Stimulated activated CD4-positive, alpha-beta T cell treated with anti-CD3 and anti-CD28 coated beads, Interleukin-15, amount 100 ng/mL, for 48 hours (primary cell): ENCODE measurements at places on chromosomes 5 and 9.

GRCh38 chr9:77933019-77933418 lies 98.6 kb downstream of the GNAQ start:
- DNase-seq, result no peak

DNA sequence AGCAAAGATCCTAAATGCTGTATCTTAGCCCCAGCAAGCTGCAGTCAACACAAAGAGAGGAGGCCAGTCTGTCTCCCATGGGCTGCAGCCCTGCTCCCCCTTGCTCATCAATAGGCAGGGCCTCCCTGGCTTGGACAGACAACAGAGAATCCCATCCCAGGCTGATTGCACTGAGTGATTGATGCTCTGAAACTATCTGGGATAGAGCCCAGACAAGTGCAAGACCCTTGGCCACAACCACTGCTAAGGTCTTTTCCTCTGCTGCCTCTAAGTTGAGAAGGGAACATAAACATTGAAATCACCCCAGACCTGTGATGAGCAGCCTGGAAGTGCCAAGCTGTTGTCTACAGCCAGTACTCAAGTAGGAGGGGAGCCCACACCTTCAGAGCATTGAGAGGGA lies 661.0 kb upstream of the CDH18 start:
- DNase-seq, result no peak

DNA sequence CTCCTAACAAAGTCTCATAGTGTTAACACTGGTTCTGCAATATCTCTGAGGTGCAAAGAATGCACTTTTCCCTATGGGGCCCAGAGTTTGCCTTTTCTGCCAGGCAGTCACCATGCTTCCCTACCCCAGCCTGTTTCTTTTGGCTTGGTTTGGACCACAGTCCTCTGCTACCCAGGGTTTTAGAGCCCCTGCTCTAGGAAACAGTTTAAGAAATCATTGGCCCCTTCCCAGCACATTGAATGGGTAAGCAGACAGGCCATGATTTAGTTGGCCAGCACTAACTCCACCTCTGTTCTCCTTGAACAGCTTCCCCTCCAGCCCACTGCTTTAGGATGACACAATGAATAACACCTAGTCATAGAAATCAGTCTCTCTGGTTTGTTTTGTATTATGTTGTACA lies 73.2 kb downstream of the UBAP1 start:
- DNase-seq, result no peak

GRCh38 chr5:159415301-159415937 lies 85.1 kb upstream of the IL12B start:
- DNase-seq, result no peak

DNA sequence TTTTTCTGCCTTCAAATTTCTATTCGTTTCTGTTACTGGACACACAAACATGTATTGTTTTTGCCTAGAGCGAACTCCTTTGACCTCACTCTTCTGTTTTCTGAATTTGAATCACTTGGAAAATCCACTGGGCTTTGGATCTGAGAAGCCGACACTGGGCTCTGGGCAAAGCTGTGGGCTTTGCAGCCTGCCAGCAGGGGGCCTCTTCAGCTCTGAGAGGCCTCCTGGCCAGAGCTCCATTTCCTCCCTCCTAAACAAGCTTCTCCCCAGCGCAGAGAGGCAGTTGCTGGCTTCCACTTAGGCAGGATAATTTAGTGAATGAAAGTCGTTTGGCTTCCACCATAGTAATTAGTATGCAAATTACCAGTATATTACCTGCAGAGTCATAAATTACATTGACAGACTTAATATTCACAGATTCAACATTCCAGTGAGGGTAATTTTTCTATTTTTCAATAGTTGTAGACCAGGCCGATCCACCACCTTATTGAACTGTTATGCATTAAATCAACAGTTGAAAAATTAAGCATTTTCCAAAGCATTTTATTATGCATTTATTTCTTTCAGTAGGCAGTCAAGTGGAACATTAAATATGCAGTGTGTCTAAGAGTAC lies 104.0 kb upstream of the ZNF366 start:
- peak; percentile 6 for DNase-seq

GRCh38 chr5:7941692-7942091 lies 72.7 kb downstream of the MTRR start:
- DNase-seq, result no peak
